ENCODE measurements at places on chromosomes 7 and 10.

GRCh38 chr7:81150951-81151361 lies 232.1 kb upstream of the SEMA3C start:
- no peak for DNase-seq

DNA sequence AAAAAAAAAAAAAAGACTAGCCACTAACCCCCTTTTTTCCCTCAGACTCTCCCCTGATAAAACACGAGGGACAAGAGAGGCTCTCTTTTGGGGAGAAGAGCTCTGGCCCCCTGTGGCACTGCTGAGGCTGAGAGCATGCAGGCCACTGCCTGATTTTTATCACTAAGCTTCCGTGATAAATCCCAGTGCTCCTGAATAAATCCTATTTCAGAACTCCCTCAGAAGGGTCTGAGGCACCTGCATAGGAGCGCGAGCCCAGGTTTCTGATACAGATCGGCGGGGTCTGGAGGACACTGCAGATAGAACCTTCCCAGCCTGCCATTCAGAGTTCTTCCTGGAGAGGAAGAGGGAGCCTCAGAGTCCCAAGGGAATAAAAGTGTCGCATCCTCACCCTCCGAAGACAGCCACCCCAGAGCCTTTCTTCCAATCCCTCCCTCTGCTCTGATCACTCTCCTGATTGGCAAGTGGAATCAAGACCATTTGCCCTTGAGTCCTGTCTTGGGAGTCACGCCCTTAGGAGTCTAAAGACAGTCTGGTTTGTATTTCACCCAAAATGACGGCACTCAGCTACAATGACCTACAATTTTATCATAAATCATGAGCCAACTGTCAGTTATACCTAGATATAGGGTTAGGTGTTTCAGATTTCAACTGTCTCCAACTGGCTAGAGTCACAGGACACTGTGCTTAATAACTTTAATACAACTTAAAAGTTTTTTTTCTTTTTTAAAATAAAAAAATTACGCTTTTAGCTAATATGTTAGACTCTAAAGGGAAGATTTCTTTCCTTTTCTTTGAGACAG lies 153.5 kb downstream of the RNF216 start:
- no peak for DNase-seq

DNA sequence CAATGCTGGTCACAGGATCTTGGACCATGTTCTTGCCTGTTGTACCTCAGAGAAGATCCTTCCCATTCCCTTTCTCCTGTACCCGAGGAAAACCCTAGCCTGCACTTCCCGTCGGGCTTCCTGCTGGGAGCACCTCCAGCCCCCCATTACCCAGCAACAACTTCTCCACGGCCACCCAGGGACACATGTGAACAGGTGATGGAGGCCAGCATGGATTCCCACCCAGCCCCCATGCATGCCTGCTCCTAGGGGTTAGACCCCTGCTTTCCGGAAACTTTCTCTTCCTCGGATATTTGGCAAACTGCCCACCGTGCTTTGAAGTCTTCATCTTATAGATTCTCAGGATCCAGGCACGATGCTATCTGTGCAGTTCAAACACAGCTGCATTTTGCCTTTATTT lies 67.3 kb downstream of the CALML3 start:
- no peak for DNase-seq

GRCh38 chr10:87746911-87747310 lies 71.1 kb downstream of the ATAD1 start:
- DNase-seq: no peak

DNA sequence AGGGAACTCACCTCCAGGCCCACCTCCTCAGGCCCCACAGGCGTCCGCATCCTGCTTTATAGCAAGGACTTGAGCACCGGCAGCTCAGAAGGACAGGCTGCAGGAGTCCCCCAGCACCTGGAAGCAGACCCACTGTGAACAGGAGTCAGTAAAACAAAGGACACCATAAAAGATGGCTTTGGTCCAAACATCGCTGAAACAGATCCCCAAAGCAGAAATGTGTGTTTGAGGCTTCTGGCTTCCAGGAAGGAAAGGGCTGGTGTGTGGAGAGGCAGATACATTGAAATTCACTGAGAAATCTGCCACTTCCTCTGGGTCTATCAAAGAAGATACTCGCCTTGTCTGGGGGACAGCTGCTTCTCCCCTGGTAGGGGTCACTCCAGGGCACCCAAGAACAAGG lies 286.2 kb downstream of the PLXNA4 start:
- DNase-seq: no peak

DNA sequence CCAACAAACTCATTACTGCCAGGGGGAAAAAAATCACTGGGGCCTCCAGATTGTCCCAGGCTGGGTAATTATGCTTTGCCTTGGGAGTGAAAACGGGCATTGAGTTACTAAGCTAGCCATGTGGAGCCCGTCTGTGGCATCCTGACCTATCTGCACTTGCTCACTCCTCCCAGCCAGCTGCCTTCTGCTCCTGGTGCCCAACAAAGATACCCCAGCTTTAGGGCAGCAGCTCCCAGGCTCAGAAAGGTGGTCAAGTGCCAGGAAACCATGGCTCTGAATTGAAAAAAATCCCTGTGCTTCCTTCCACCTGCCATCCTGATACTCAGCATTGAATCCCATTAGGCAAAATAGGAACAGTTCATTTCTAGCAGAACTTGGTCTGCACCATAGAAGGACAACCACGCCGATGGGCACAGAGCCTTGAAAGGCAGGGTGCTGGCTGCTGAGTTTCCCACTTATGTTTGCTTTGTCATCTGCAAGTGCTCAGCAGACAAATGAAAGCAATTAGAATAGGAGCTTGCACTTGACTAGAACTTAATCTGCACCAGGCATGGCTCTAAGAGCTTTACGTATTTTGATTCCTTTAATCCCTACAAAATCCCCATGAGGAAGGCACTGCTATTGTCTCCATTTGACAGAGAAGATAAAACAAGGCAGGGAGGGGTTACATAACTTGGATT lies 42.8 kb downstream of the HSPA12A start:
- no peak for DNase-seq

GRCh38 chr10:86345296-86345858 lies 21.2 kb downstream of the GRID1 start:
- no peak for DNase-seq

- no peak for DNase-seq
Measured at GRCh38 chr10:117454502-117454901, 79.3 kb upstream of the PDZD8 start.

- no peak for DNase-seq
Measured at GRCh38 chr7:99011706-99012404, 132.1 kb downstream of the SMURF1 start.

DNA sequence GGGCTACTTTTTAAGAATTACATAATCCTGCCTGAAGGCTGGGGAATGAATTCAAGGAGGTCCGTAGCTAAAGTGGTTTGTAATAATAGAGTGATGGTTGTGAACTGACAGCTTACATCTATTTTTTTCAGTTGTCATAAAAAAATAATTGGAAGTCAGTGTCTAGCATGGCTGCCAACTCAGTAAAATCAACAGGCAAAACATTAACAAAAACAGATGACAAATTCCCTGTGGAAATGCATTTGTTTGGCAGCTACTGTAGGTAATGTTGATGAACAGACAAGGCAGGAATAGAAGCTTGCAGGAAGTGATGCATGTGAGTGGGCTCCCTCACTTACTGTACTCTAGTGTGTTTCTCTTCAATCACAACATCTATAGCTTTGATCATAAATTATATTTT lies 766.0 kb upstream of the POT1 start:
- no peak for DNase-seq

DNA sequence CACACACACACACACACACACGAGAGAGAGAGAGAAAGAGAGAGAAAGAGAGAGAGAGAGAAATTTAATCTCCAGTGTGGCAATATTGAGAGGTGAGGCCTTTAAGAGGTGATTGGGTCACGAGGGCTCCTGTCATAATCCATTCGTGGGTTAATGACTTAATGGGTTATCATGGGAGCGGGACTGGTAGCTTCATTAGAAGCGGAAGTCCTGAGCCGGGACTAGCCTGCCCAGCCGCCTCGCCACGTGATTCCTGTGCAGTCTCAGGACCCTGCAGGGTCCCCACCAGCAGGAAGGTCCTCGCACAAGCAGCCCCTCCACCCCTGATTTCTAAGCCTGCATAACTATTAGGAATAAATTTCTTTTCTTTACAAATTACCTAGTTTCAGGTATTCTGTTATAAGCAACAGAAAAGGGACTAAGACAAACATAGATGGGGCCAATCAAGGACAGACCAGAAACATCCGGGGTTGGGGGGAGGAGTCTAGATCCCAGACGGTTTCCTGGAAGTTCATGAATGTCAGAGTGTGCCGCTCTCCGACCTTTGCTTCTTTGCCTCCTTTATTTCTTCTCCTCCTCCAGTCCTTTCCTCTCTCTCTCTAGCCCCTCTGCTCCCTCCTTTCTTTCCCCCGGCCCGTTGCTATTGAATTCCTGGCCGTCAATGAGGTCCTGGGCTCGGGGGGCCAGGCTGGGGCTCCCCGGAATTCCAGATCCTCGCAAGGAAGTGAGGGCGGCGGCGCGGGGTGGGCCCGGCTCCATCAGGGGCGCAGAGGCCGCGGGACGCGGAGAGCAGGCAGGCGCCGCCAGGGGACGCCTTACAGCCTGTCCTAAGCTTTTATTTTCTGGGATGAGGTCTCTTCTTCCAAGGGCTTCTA lies 146.8 kb downstream of the CYP26A1 start:
- no peak for DNase-seq

GRCh38 chr7:3371601-3372000 lies 70.5 kb downstream of the SDK1 start:
- DNase-seq: no peak

DNA sequence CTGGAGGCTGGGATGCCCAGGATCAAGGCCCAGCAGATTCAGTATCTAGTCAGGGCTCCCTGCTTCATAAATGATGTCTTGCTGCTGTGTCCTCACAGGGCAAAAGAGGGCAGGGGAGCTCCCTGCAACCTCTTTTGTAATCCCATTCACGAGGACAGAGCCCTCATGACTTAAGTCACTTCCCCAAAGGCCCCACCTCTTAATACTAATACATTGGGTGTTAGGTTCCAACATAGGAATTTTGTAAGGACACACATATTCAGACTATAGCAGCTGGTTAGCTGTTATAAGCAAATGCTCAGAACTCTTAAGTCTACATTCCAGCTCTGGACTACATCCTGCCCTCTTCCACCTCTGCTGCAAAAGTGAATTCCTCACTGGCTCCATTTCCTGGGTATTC lies 63.0 kb downstream of the VOPP1 start:
- no peak for DNase-seq

- no peak for DNase-seq
Measured at GRCh38 chr7:146146831-146147486, 30.4 kb downstream of the CNTNAP2 start.

- DNase-seq: no peak
Measured at GRCh38 chr7:101630591-101630990, 1.5 kb upstream of the MYL10 start.

- DNase-seq: no peak
Measured at GRCh38 chr10:96413151-96413787, 54.5 kb upstream of the OPALIN start.

- no peak for DNase-seq
Measured at GRCh38 chr10:14056610-14057332, 274.0 kb downstream of the FRMD4A start.

DNA sequence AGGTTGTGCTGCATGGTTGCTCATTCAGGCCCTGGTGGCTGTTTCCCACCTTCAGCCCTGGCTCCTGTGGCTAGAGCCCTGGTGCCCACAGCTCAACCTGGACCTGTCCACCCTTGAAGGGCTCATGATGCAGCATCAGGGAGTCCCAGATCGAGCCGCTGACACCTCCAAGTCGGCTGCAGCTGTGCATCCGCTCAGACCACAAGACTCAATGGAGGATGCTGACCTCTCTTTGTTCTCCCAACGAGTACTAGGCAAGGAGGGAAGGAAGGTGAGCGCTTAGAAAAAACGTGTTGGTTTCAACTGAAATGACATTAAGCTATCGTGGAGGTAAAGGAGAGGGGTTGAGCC lies 9.5 kb upstream of the C10orf95 start:
- DNase-seq: no peak

DNA sequence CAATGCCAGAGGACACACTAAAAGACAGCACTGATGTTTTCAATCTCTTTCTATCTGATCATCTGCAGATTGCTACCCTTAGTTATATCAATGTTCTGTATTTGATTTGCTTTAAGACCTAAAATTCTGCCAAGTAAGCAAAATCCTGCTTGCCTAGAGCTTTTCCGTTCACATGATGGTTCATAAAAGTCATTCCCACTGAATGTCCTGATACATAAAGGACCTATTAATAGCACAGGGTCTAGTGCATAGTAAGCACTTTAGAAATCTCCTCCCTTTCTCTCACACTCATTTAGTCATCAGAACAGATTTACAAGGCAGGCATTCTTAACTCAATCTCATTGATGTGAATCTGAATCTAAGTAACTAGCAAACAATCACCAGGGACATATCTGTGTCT lies 68.8 kb downstream of the PCGF5 start:
- DNase-seq: no peak

DNA sequence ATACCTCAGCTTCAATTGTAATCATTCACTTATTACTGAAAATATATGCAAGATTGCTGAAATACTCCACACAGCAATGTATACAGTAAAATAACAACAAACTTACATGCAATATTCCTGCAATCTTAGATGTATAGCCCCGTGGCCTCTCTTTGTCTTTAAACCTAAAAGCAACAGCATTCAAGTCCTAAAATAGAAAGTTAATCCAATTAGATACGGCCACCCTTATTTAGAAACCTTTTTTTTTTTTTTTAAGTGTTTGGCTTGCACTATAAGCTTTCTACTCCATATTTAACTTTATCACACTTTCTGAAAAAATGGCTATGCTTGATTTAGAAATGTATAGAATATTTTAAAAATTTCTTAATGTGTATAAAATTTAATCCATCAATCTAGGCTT lies 67.6 kb downstream of the IDE start:
- DNase-seq: no peak

DNA sequence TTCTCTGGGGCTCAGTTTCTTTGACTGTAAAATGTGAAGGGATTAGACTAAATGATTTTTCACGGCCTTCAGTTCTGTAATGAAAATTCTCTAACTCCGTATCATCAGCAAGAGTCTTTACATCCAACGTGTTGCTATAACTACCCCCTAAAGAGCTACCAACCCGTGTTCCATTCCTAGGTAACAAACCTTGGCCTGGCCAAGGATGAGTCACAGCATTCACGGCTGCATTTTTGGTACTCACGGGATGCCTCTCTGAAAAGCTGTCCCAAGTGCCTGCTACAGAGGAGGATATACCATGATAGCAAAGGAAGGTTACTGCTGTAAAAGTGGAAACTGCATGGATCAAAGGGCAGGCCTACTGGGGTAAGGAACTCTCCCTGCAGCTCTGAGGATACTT lies 5.9 kb downstream of the LRRC4 start:
- DNase-seq: no peak

DNA sequence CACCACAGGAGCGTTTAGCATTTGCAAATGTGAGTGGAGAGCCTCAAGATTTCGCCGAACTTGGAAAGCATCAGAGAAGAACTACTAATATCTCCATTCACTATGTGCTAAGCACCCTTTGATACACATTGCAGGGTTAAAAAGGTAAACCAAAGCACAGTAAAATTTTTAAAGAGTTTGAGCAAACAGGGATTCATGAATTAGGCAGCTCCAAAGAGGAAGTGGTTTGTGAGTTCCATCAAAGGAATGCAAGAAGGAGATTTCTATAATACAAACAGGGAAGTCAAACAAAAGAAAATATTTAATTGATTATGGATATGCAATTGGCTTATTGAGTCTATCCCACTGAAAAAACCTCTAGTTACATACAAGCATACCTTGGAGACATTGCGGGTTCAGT lies 81.1 kb upstream of the TMEM72 start:
- DNase-seq: no peak
